ENCODE measurements at places on chromosomes 2 and 18.

- DNase-seq: no peak
Measured at GRCh38 chr18:34221971-34222306, 2.8 kb downstream of the NOL4 start.

DNA sequence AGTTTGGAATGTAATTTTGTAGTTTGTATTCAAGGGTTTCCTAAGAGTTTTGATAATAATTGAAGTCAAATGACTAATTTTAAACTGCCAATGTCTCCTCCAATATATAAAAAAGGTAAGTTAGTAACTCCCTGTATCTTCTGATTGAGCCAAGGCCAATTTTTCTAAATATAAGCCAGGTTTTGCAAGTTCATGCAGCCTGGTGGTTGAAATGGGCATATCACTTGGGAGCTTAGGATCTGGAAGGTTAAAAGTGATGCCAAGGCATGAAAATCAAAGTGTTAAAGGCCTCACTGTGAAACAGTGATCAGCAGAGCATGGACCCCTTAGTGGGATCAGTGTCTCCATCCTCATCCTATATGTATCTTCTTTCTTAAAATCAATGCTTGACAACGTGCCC, 60.5 kb downstream of the MERTK start:
- DNase-seq: no peak

DNA sequence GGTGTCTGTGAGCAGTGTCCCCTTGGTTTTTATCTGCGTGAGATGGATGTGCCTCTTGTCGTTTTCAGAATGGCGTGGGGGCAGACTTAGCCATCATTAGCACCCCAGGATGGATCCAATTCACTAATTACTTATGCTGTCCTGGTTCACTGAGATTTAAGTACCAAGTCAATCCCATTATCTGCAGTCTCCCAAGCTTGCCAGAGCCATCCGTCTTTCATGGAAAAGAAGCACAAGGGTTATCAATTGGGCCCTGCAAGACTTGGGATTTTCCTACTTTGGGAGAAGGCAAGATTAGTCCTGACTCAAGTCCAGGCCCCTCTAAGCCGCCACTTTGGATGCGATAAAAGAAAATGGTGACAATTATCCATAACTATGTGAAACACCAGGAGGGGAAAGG, 404.0 kb downstream of the TMEM182 start:
- DNase-seq: no peak

- no peak for DNase-seq
Measured at GRCh38 chr18:46211816-46212215, 107.6 kb downstream of the HAUS1 start.

GRCh38 chr2:113013336-113013661, 8.0 kb downstream of the IL36A start:
- DNase-seq: no peak

DNA sequence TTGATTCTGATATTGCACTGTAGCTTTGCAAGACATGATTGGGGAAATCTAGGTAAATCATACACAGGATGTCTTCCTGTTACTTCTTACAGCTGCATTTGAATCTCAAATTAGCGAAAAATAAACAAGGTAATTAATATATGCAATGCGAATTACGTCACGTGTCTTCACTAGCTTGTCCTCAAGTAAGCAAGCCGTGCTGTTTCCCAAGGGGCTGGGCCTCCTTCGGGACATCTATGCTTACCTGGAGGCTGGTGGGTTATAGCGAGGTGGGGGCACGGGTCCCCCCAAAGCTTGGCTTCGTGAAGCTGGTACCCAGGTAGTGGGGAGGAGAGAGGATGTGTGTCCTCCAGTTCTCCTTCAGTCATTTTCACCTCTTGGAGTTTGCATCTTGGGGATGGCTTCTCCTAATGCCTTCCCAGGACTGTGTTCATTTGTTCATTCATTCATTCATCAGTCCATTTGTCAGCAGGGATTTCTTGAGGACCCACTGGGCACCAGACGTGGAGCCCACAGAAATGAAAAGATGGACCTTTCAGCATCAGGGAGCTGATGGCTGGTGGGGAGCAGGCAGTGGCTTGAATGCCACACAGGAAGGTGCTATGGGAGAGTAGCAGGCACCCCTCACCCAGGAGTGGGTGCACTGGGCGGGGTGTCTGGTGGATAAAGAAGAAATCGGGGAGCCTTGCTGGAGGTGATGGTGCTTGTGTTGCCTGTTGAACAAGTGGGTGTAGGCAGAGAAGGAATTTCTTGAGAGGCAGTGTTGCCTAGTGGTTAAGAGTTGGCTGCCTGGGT, 155.1 kb downstream of the GLI2 start:
- DNase-seq: no peak

- no peak for DNase-seq
Measured at GRCh38 chr2:27960237-27960912, 69.8 kb downstream of the BABAM2 start.

DNA sequence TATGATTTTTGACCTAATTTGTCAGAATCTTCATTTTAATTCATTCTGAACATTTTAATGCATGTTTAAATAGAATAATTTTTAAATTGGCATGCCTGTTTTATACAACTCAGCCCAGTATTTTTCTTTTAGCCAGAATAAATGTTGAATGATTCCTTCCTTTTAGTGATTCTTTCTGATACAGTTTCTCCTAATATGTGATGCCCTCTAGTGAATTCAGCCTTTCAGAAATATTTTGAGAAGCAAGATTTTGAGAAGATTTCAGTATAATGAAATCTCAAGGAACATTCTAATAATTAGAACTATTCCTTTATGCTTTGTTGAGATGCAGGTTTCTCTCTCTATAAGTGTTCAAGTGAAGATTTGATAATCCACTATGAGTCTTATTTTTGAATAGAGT, 28.5 kb downstream of the LCLAT1 start:
- no peak for DNase-seq
